ENCODE measurements at places on chromosomes 1 and 21.

- DNase-seq, result no peak
Measured at GRCh38 chr1:93344484-93344883, 1.2 kb upstream of the DR1 start.

GRCh38 chr1:205301205-205301821 lies 20.2 kb downstream of the NUAK2 start:
- DNase-seq, result no peak

DNA sequence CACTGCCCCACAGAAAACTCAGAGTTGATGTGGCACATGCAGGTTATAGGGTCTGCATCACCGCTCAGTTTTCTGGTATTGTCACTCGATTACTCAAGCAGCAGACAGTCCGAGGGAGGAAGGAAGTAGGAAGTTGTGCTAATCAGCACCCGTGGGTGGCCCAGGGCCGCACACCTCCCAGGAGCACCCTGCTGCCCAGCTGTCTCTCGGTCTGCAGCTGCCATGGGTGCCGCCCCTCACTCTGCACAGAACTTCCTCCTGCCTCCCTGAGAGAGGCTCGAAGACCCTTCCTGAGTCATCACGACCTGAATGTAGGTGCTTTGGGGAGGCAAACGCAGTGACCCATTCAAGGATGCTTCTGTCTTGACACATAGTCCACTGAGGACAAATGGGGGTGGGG lies 4.2 kb upstream of the TFF3 start:
- no peak for DNase-seq

- no peak for DNase-seq
Measured at GRCh38 chr21:34589511-34590282, 25.2 kb downstream of the RCAN1 start.

- no peak for DNase-seq
Measured at GRCh38 chr1:223109581-223110026, 33.4 kb downstream of the TLR5 start.

Measured in activated T-cell treated with anti-CD3 and anti-CD28 coated beads for 24 hours (primary cell).